ENCODE measurements at places on chromosomes 7 and 10.

DNA sequence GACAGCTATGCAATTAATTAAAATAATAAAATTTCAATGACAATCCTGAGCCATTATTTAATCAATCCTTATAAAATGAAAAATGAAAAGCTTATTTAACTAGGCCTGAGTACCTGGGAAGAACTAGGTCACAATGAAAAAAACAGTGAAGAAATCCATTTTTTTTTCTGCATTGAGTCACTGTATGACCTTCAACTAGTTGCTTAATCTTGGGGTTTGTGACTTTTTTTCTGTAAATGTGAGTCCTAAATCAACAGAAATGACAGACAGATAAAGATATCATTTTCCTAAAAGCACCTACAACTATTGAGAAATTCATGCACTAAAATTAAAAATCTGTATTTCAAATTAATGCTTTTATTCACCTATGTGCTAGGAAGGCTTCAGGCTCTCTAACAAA is 96.8 kb downstream of the TMEM26 start:
- DNase-seq: no peak

- DNase-seq: no peak
Observed at GRCh38 chr7:11923376-11923930, 91.5 kb upstream of the THSD7A start.

GRCh38 chr10:61135276-61135721 is 191.3 kb upstream of the RHOBTB1 start:
- no peak for DNase-seq

DNA sequence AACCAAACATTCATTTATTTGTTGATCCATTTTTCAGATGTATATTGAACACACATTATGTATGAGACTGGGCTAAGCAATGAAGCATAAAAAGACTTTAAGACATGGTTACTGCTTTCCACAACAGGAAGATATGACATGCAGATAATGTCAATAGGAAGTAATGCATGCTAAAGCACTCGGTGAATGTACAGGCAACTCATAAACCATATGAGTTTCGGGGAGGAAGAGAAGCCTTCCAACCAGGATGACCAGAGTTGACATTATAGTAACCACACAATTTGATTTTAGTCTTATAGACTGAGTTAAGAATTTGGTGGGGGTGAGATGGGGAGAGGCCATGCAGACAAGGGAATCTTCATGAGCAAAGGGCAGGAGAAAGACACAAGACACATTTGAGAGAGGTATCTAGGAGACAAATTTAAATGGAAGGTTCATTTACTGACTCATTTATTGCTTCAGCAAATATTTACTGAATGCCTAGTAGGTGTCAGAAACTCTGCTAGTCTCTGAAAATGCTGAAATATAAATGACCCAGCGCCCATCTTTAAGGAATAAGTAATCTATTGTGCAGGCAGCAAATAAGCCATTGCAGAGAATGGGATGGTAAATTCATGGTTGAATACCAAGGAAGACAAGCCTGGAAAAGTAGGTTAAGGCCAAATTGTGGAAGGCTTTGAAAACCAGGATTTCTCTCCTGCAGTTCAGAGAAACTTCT is 19.0 kb upstream of the SLK start:
- no peak for DNase-seq

GRCh38 chr7:86965727-86966120 is 93.7 kb downstream of the ELAPOR2 start:
- DNase-seq: no peak

DNA sequence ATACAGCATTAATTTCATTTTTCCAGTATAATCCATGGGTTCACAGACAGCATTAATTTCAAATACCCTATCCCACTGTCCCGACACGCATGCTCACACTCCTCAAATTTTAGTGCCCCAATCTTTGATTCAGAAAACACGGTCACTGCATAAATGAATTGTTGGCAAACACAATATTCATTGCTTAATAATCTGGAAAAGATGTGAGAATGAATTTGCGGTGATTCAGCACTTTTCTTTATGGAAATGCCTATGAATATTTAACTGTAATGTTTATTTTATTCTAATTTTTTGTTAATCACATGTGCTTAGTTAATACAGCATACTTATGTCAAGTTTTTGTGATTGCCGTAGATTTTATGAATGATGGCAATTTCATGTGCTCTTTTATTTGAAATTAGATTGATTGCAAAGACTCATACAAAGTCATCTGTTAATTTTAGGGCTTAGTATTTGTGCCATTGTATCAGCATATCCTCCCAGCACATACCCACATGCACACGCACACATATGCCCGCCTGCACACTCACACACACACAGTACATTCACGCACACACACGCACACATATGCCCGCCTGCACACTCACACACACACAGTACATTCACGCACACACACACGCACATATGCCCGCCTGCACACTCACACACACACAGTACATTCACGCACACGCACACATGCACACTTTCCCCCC is 35.1 kb downstream of the MACROH2A2 start:
- no peak for DNase-seq

- DNase-seq: no peak
Observed at GRCh38 chr10:37473906-37474305, 348.5 kb downstream of the ANKRD30A start.

GRCh38 chr10:88880282-88881076 is 434 bp downstream of the STAMBPL1 start:
- no peak for DNase-seq

DNA sequence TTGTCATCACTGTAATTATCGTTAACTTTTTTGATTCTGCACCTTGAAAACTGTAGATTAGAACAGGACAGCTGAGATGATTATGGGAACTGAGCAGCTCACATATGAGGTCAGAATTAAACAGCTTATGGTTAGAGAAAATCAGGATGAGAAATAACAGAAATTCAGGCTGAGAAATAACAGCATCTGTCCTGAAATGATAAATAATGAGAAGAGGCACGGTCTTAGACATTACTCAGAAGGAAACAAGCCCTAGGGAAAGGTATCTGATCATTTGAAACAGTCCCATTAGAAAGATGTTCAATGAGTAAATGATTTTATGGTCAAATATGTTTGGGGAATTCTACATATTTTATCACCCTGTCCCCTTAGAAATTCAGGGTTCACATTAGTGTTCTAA is 65.6 kb upstream of the PCGF5 start:
- no peak for DNase-seq

DNA sequence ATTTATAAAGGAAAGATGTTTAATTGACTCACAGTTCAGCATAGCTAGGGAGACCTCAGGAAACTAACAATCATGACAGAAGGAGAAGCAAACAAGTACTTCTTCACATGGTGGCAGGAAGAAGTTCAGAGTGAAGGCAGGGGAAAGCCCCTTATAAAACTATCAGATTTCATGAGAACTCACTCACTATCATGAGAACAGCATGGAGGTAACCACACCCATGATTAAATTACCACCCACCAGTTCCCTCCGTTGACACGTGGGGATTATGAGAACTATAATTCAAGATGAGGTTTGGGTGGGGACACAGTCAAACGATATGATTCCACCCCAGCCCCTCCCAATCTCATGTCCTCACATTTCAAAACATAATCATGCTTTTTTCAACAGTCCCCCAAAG is 124.2 kb upstream of the PCGF5 start:
- DNase-seq: no peak
